ENCODE measurements at places on chromosomes 7 and 10.

- no peak for DNase-seq
These were observed 33.7 kb downstream of the MINPP1 start for GRCh38 chr10:87538092-87539015.

- no peak for DNase-seq
These were observed 29.9 kb downstream of the VWDE start for GRCh38 chr7:12373580-12374263.

- no peak for DNase-seq
These were observed 38.8 kb downstream of the SVOPL start for GRCh38 chr7:138662076-138662990.

DNA sequence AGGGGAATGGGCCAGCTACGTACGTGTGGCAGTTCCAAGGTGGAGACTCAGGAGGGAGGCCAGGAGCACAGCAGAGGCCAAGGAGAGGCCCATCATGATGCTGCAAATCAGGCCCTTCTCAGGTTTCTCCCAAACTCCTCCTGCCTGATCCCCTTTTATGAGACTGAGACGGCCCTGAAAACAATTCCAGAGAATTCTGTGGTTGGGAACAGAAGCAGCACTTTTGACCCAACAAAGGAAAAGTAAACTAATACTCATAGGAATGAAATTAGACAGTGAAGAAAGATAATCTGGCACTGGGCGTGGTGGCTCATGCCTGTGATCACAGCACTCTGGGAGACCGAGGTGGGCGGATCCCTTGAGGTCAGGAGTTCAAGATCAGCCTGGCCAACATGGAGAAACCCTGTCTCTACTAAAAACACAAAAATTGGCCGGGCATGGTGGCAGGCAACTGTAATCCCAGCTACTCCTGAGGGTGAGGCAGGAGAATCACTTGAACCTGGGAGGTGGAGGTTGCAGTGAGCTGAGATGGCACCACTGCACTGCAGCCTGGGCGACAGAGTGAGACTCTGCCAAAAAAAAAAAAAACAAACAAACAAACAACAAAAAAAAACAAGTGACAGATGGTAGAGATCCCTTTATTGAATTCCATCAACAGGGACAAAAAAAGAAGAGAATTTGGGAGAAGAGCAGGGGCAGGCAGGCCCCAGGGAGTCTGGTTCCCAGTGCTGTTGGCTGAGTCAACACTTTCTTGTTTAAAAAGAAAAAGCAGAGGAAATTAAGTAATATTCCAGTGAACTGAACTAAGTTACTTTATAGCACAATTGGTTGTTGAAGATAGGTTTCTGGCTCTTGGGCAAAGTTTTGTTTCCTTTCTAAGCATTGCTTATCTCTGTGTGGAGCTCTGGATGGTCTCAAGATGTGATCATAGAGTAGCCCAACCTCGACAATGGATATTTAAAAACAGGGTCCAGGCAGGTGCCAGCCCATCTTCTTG is at the start of gene CCL26:
Gene CCL26 (minus strand): TSS at position 131 of the 997 bp plus-strand sequence. CDS start 35 bp downstream, at position 96.
- DNase-seq, result no peak

- no peak for DNase-seq
These were observed 55.2 kb downstream of the ZEB1 start for GRCh38 chr10:31374146-31374696.

- peak; percentile 90 for DNase-seq
These were observed 116.8 kb upstream of the PRSS1 start for GRCh38 chr7:142632271-142633134.
